CD4-positive, alpha-beta T cell treated with Interleukin-15 for 4 hours (primary cell): ENCODE measurements at places on chromosomes 7 and 10.

DNA sequence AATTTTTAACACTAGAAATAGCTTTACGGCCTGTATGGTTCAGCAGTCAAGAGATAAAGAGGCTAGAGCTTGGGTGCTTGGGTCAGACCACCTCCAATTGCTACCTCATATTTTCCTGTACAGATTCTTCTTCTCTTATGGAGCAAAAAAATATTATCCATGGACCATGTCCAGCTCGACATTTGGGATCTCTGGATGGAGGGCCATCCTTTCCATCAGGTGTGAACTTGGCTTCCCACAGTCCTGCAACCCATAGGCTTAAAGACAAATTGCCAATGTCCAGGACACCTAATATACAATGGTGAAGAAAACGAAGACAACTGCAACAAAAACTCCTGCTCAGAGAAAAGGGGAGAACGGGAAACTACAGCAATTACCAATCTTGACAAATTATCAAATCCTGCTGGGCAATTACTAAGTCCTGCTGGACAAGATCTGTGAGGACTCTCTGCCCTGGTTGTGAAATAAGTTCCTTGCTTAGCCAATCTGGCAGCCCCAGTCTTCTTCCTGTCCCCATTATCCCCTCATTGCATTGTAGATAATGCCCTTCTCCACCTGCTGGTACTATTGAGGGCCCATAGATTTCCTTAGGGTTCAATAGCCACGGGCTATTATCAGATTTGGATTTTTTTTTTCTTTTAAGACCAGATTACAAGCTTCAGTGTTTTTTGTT, 42.0 kb upstream of the BRAF start:
- no peak for DNase-seq

- no peak for DNase-seq
These were observed 33.9 kb downstream of the EBLN1 start for GRCh38 chr10:22183771-22184461.

DNA sequence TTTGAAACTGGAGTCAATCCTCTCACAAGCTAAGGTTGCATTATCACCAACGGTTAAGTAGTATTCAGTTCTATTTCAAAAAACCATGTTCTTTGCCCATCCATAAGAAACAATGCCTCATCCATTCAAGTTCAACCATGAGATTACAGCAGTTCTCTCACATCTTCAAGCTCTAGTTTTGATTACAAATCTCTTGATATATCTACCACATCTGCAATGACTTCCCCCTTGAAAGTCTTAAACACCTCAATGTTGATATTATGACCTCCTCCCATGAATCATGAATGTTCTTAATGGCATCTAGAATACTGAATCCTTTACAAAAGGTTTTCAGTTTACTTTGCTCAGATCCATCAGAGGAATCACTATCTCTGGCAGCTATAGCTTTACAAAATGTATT, 81.8 kb downstream of the JMJD1C start:
- no peak for DNase-seq

DNA sequence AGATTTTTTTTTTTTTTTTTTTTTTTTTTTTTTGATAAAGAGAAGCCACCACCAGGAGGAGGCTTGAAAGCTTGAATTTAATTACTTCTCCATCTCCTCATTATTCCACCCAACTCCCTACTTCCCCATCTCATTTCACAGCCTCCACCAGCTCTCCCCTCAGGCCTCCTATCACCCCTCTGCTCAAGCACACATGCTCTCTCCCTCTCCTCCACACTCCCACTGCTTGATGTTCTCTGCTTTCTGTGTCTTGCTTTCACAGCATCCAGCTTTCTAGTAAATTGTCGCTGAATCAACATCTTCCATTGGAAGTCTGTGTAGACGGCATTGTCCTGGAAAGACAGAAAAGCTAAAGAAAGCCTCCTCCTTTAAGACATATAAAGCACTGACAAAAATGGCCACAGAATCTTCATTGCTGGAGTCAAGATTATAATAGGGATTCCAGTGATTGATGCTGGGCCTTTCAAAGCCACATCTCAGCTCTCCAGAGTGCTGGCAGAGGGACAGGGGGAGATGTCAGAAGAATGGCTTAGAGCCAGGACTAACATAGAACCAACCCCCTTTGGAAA, 58.3 kb downstream of the DOCK4 start:
- DNase-seq, result no peak

GRCh38 chr7:96250776-96251361, 71.0 kb downstream of the SLC25A13 start:
- no peak for DNase-seq

DNA sequence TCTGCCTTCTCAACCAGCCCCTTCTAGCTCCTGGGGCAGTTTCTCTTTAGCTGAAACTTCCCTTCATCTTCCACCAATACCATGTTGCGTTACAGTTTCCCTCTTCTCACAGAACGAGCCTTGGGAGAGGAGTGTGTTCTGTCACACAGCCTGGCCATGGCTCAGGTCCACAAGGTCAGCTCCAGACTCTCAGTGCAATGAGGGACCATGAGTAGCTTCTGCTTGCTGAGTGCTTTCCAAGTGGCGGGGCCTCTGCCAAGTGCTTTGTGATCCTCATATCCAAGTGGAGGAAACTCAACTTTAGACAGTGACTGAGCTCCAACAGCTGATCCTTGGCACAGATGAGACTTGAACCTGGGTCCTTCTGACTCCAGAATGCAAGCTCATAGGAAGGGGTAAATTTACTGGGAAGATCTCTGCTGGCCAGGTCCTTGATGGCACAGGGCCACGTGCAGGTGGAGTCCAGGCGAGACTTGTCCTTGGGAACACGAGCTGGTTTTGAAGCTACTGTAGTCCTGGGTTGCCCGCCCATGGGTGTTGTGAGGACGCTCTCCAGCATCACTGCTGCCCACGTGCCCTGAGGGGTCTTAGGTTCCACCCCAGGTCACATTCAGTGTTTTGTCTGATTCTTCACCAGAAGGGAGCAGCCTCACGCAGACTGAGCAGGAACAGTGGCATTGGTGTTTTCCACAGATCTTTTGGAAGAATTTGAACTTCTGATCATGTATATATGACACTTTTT, 238.0 kb downstream of the EBF3 start:
- DNase-seq, result no peak

- no peak for DNase-seq
These were observed 27.2 kb downstream of the GRID1 start for GRCh38 chr10:86339226-86339865.

- no peak for DNase-seq
These were observed 19.4 kb upstream of the LRRN3 start for GRCh38 chr7:111071556-111071955.
